Activated CD4-positive, alpha-beta memory T cell treated with anti-CD3 and anti-CD28 coated beads, Interleukin-2, amount 10 ng/mL, durations not matched to agents 7 days and 5 days (primary cell): ENCODE measurements at places on chromosomes 1 and 21.

DNA sequence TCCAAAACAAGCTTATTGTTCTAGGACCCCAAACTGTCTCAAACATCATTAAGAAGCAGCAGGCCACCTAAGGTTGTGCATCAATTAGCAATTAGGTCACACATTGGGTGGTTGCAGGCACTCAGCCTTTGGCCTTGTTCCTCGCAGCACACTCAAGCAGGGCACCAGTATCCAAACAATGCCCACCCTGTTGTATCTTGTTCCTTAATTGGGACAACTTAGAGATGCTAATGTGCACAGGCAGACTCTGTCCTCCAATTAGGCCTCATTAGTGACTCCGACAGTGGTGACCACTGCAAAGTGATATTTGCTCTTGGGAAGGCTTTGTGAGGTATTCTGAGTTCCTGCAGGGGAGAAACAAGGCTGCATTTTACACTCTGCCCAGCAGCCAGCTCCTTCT is 515.1 kb upstream of the PTBP2 start:
- H3K27ac ChIP-seq: no peak overlapping the region
- no peaks in the 10 kb centered on the region for H3K4me1 ChIP-seq
- no peaks in the 10 kb centered on the region for H3K27me3 ChIP-seq

DNA sequence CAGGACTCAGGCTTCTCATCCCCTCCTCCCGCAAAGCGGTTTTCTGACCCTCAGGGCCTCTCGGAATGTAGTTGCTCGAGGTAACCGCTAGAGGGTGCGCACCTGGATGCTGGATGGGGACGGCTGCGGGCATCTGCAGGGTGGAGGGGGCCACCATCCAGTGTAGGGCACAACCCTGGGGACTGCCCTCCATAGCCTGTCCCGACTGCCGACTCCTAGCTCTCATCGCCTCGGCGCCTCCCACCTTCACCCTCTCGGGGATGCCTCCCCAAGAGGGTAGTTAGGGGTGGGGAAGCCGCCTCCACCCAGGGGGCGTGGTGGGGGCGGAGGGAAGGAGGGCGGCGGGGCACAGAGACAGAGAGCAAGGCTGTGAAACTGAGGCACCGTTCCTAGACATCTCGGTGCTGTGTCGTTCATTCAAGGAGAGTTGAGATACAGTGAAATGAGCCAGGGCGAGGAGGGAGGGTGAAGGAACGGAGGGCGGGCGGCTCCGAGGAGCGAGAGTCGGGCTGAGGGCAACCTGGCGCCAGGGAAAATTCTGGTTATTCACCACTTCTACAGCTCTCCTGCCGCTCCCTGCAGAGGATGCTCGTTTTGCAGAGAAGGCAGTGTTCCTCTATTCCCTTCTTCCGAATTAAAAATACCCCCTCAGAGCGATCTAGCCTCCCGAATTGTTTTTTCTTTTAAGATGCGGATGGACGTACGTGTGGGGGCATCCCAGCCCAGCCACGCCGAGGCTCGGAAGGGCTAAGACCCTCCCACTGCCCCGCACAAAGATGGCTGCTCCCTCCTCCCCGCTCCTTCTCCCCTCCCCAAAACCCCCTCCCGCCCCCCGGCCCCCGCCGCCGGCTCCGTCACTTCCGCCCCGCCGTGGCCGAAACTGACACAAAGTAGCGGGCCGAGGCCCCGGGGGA is at the start of gene ATP8B2:
TSS of gene ATP8B2 (plus strand) at position 857 of the 914 bp plus-strand sequence. CDS start 2,617 bp downstream, outside the sequence.
- peaks cover 42% of the 10 kb centered on the region for H3K4me1 ChIP-seq
- H3K4me3 ChIP-seq: peak within 1 kb of the TSS; percentile 86
- peaks cover 11% of the 10 kb centered on the region for H3K36me3 ChIP-seq
- H3K27me3 ChIP-seq: peaks cover 17% of the 10 kb centered on the region

GRCh38 chr1:160363951-160364735 is 2.7 kb upstream of the NHLH1 start:
- H3K27ac ChIP-seq: no peak overlapping the region
- no peak overlapping the region for H3K4me3 ChIP-seq
- H3K36me3 ChIP-seq: peaks cover 8% of the 10 kb centered on the region
- H3K4me1 ChIP-seq: peaks cover 2% of the 10 kb centered on the region
- no peaks in the 10 kb centered on the region for H3K27me3 ChIP-seq

DNA sequence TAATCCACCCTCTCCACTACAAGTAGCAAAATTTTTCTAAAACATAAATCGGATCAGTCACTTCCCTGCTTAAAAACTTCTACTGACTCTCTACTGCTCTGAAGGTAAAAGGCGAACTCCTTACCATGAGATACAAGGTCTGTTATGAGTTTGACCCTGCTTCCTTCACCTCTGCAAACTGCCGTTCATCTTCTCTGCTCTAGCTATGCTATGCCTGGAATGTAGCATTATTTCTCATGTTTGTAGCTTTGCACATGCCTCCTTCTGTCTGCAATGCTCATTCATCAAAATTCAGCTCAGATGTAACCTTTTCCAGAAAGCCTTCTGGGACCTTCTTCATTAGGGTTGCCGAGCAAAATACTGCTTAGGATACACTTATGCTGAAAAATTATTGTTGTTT is 30.8 kb downstream of the RPL5 start:
- no peak for DNase-seq
- H3K27me3 ChIP-seq: no peaks in the 10 kb centered on the region
- H3K4me3 ChIP-seq: no peak overlapping the region
- H3K27ac ChIP-seq: no peak overlapping the region
- H3K4me1 ChIP-seq: peaks cover 13% of the 10 kb centered on the region

DNA sequence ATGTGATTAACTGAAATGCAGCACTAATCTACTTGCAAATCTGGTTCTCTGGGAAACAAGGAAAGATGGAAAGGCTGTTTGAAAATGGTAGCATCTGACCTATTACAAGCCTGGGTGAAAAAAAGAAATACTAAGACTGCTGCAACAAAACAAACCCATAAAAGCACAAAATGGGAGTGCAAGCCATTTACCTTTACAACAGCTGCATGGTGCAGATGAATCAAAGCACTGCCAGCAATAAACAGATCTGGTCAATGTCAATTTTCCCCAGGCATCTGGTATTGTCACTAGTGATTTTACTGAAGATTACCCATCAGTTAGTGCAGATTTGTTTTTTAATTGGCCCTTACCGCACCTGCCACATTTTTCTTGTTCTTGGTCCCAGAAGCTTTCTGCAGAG is 1341.7 kb downstream of the PLA2G4A start:
- no peak overlapping the region for H3K4me3 ChIP-seq
- no peak for DNase-seq
- H3K36me3 ChIP-seq: no peaks in the 10 kb centered on the region
- no peak overlapping the region for H3K27ac ChIP-seq

- no peak overlapping the region for H3K4me3 ChIP-seq
- H3K36me3 ChIP-seq: no peaks in the 10 kb centered on the region
- no peaks in the 10 kb centered on the region for H3K4me1 ChIP-seq
- DNase-seq: no peak
- H3K27me3 ChIP-seq: no peaks in the 10 kb centered on the region
These were observed 32.0 kb upstream of the IGSF5 start for GRCh38 chr21:39712976-39713375.

GRCh38 chr1:3244927-3245315 is 175.9 kb downstream of the PRDM16 start:
- peaks cover 7% of the 10 kb centered on the region for H3K27me3 ChIP-seq
- H3K36me3 ChIP-seq: no peaks in the 10 kb centered on the region
- no peak overlapping the region for H3K4me3 ChIP-seq
- no peak for DNase-seq
- H3K4me1 ChIP-seq: no peaks in the 10 kb centered on the region
- H3K27ac ChIP-seq: no peak overlapping the region

GRCh38 chr21:15141261-15141970 is 76.6 kb upstream of the NRIP1 start:
- no peak overlapping the region for H3K4me3 ChIP-seq
- no peak overlapping the region for H3K27ac ChIP-seq
- no peak for DNase-seq
- no peaks in the 10 kb centered on the region for H3K27me3 ChIP-seq
- no peaks in the 10 kb centered on the region for H3K36me3 ChIP-seq
- no peaks in the 10 kb centered on the region for H3K4me1 ChIP-seq

- peaks cover 11% of the 10 kb centered on the region for H3K27me3 ChIP-seq
- DNase-seq: no peak
- no peak within 1 kb of the TSS for H3K27ac ChIP-seq
- H3K4me3 ChIP-seq: no peak within 1 kb of the TSS
- H3K36me3 ChIP-seq: no peaks in the 10 kb centered on the region
These were observed at the start of gene C1orf94 for GRCh38 chr1:34176830-34177603. C1orf94 (plus strand) TSS chr1:34176907; CDS start chr1:34177790, 883 bp downstream.

DNA sequence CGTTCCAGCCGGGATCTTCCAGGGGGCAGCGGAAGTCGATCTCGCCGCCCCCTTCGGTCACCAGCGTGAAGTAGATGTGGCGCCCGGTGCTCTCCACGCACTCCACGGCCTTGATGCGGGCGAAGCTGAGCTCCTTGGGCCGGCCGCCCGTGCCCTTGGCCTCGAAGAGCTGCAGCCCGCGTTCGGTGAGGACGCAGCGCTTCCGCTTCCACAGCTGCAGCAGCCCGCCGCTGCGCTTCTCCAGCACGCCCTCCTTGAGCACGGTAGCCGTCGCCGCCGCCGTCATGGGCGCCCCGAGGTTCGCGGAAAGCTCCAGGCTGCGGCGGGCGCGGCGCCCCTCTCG is 516 bp downstream of the PHLDA3 start:
- peak; percentile 47 for DNase-seq
- H3K36me3 ChIP-seq: peaks cover 10% of the 10 kb centered on the region

- peaks cover 7% of the 10 kb centered on the region for H3K4me1 ChIP-seq
- no peak overlapping the region for H3K27ac ChIP-seq
- DNase-seq: no peak
- H3K36me3 ChIP-seq: peaks cover 56% of the 10 kb centered on the region
- no peak overlapping the region for H3K4me3 ChIP-seq
These were observed 99.3 kb downstream of the CEP350 start for GRCh38 chr1:180053594-180054567.

GRCh38 chr1:35451125-35451528 is 106.1 kb downstream of the KIAA0319L start:
- H3K36me3 ChIP-seq: peaks cover 24% of the 10 kb centered on the region
- no peaks in the 10 kb centered on the region for H3K27me3 ChIP-seq
- DNase-seq: peak; percentile 81
- H3K4me3 ChIP-seq: no peak overlapping the region

DNA sequence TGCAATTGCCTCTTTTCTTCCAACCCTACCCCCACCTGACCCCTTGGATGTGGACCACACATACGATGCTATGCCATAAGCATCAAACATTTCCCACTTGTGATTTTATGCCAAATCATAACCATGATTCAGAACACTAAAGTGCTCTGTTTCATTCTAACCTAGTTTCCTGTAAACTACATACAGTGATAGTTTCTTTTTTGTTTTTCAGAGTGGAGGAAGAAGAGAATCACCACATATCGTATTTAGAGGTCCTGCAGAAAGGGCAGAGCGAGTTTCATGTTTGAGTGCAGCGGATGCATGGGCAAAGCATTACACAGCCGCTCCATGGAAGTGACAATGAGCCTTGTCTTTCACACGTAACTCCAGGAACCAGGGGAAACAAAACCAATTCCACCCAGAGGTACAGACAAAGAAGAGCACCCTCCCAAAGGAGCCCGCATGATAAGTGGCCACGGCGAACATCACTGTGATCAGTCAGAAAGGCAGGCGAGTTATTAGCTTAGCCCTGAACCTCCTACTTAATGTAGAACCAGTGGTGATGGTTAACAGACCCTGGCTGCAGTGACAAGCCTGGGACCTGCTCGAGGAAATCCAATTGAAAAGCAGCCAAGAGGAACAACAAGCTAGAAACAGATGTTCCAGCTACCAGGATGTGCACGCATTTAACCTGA is 64.0 kb upstream of the ZNF281 start:
- peaks cover 18% of the 10 kb centered on the region for H3K27me3 ChIP-seq
- DNase-seq: peak; percentile 44
- peak overlapping the region; percentile 56 for H3K4me3 ChIP-seq
- H3K36me3 ChIP-seq: no peaks in the 10 kb centered on the region
- H3K27ac ChIP-seq: peak overlapping the region; percentile 72
- peaks cover 30% of the 10 kb centered on the region for H3K4me1 ChIP-seq

- no peak overlapping the region for H3K4me3 ChIP-seq
- no peak for DNase-seq
- no peak overlapping the region for H3K27ac ChIP-seq
- peaks cover 1% of the 10 kb centered on the region for H3K27me3 ChIP-seq
These were observed 38.6 kb upstream of the GADD45A start for GRCh38 chr1:67646145-67647035.

- H3K27ac ChIP-seq: no peak overlapping the region
- H3K27me3 ChIP-seq: peaks cover 9% of the 10 kb centered on the region
- H3K4me1 ChIP-seq: no peaks in the 10 kb centered on the region
- DNase-seq: no peak
- H3K36me3 ChIP-seq: no peaks in the 10 kb centered on the region
These were observed 35.9 kb downstream of the GLUL start for GRCh38 chr1:182355723-182356098.

GRCh38 chr1:16605532-16606505 is 7.5 kb downstream of the NBPF1 start:
- no peak overlapping the region for H3K27ac ChIP-seq
- no peaks in the 10 kb centered on the region for H3K36me3 ChIP-seq

GRCh38 chr1:89832496-89833127 is 11.8 kb downstream of the LRRC8D start:
- H3K36me3 ChIP-seq: no peaks in the 10 kb centered on the region
- peaks cover 2% of the 10 kb centered on the region for H3K4me1 ChIP-seq
- no peak for DNase-seq
- H3K27ac ChIP-seq: no peak overlapping the region
- H3K4me3 ChIP-seq: no peak overlapping the region

DNA sequence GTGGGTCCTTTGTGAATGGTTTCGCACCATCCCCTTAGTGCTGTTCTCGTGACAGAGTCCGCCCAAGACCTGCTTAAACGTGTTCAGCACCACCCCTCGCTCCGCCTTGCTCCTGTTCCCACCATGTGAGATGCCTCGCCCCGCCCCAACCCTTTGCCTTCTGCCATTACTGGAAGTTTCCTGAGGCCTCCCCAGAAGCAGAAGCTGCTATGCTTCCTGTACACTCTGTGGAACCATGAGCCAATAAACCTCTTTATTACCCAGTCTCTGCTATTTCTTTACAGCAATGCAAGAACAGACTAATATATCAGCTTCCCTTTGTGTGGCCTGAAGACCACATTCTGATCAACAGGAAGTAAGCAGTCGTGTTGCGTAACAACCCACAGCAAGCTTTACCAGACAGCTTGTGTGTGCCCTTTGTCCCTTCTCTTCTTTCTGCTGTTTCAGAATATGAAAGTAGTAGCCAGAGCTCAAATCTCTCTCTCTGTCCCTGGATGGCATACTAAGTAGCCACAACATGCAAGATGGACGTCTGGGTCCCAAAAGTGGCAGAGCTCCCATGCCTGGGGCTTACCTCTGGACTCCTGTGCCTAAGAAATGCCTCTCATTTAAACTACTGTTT is 14.1 kb downstream of the HENMT1 start:
- peak overlapping the region; percentile 98 for H3K27ac ChIP-seq
- peaks cover 54% of the 10 kb centered on the region for H3K36me3 ChIP-seq
- peaks cover 68% of the 10 kb centered on the region for H3K4me1 ChIP-seq
- peak; percentile 88 for DNase-seq

- H3K4me1 ChIP-seq: no peaks in the 10 kb centered on the region
- DNase-seq: no peak
- no peaks in the 10 kb centered on the region for H3K27me3 ChIP-seq
- H3K27ac ChIP-seq: no peak overlapping the region
- H3K4me3 ChIP-seq: no peak overlapping the region
These were observed 4.4 kb downstream of the TFF2 start for GRCh38 chr21:42346441-42346840.
